Activated CD4-positive, alpha-beta memory T cell treated with anti-CD3 and anti-CD28 coated beads, Interleukin-2, amount 10 ng/mL, durations not matched to agents 7 days and 5 days (primary cell): ENCODE measurements at places on chromosomes 7 and 10. TPM values are rescaled to one million over a fixed set of nuclear protein-coding genes. Genes with fewer than 3 reads are reported as not detected.
A peak's percentile ranks its signal among the peaks of the same experiment; 100 is the strongest.

- no peaks in the 10 kb centered on the region for H3K36me3 ChIP-seq
- no peaks in the 10 kb centered on the region for H3K4me1 ChIP-seq
- no peak for DNase-seq
Measured at GRCh38 chr7:70426249-70426880, 705.6 kb upstream of the GALNT17 start.

DNA sequence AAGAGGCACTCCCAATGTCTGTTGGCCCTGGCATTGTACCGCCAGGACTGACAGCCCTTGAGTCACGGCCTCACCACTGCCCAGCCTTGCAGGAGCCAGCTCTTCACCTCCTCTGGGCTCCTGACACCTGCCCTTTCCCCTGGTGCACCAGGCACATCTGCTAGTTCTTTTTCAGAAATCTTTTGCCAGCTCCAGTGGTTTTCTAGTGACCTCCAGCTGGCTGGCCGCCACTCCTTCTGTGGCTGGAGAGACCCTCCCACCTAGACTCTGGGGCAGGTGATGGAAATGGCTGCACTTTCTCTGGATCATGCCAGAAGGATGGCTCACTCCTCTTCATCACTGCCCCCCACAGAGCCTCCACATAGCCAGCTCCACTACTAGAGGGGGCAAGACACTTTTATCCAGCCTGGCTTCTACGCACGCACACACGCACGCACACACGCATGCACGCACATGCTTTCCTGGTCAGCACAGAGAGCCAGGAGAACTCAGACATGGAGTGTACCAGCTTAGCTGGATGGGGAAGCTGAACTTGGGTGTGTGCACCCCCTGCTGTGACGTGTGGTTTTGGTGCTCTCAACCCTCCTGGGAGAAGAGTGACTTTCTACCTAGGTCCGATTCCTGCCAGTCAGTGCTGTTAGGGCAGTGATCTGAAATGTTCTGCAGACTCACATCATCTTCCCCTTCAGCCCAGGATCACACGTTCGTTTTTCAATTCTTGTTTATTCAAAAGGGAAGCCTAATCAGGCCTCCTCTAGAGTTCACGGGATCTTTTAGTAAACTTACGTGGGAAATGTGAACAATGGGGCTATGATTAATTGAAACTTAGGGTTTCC, 222.0 kb downstream of the PRPF18 start:
- no peak overlapping the region for H3K4me3 ChIP-seq
- no peak for DNase-seq
- H3K27ac ChIP-seq, result no peak overlapping the region
- H3K27me3 ChIP-seq, result peaks cover 2% of the 10 kb centered on the region
- H3K4me1 ChIP-seq, result peaks cover 18% of the 10 kb centered on the region
- no peaks in the 10 kb centered on the region for H3K36me3 ChIP-seq

GRCh38 chr7:47337531-47337930, 244.4 kb downstream of the TNS3 start:
- H3K27me3 ChIP-seq, result no peaks in the 10 kb centered on the region
- no peak overlapping the region for H3K27ac ChIP-seq
- no peaks in the 10 kb centered on the region for H3K36me3 ChIP-seq
- no peaks in the 10 kb centered on the region for H3K4me1 ChIP-seq
- H3K4me3 ChIP-seq, result no peak overlapping the region

DNA sequence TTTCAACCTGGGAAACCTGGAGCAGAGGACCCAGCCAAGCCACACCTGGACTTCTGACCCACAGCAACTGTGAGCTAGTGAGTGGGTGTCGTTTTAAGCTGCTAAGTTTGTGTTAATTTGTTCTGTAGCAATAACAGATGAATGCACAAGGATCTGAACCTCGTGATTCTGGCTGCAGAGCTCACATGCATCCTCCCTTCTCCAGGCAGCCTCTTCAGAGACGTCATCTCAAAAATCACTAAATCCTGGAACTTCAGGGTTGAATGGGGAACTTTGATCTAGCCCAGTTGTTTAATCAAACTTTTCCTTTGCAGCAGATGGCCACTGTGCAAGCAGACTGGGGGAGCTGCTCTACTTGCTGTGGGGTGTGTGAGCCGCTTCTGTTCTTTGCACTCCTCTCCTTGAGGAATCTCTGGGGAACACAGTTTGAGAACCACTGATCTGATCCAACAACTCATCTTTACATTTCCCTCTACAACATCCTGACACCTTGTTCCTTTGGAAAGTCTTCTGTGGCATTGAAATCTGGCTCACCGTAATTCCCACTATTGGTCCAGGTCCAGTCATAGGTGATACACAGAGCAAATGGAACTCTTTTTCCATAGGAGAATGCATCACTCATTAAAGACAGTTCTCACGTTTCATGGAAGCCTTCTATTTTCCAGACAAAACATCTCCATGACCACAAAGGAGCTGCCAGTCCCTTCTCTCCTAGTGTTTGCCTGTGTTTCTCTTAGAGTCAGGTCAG, 90.3 kb downstream of the CHN2 start:
- no peak for DNase-seq
- no peak overlapping the region for H3K4me3 ChIP-seq
- H3K4me1 ChIP-seq, result peaks cover 38% of the 10 kb centered on the region
- no peak overlapping the region for H3K27ac ChIP-seq
- no peaks in the 10 kb centered on the region for H3K36me3 ChIP-seq

GRCh38 chr10:22503315-22504088, 158.2 kb downstream of the SPAG6 start:
- peaks cover 36% of the 10 kb centered on the region for H3K27me3 ChIP-seq
- H3K27ac ChIP-seq, result no peak overlapping the region
- peaks cover 14% of the 10 kb centered on the region for H3K4me1 ChIP-seq
- no peak overlapping the region for H3K4me3 ChIP-seq
- no peaks in the 10 kb centered on the region for H3K36me3 ChIP-seq

Gene GTF2IRD2
- 8.6 TPM for total RNA-seq

Gene RAB19
- 4.3 TPM for total RNA-seq

Gene FAM149B1
- 15.7 TPM for total RNA-seq

Gene HOXA1
- total RNA-seq, result 0.86 TPM

DNA sequence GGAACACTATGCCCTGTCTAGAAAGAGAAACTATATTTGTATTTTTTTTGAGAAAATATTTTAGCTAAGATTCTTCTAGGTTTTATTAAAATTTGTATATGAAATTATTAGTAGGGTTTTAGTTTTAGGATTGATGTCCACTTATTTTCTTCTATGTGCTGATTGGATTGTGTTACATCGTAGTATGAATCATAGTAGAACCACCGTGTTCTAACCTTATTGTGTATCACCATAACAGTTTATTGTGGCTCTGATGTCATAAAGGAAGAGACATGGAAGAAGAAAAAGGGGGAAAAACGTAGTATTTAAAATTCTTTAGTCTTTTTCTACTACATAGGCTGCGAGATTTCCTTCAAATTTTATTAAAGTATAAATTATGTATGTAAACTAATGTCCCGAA, 1.9 kb downstream of the AGBL3 start:
- H3K4me1 ChIP-seq, result peaks cover 42% of the 10 kb centered on the region
- no peak for DNase-seq
- no peaks in the 10 kb centered on the region for H3K27me3 ChIP-seq
- H3K36me3 ChIP-seq, result peaks cover 23% of the 10 kb centered on the region
- no peak overlapping the region for H3K4me3 ChIP-seq
- no peak overlapping the region for H3K27ac ChIP-seq

- DNase-seq, result no peak
- no peak overlapping the region for H3K4me3 ChIP-seq
- no peaks in the 10 kb centered on the region for H3K27me3 ChIP-seq
- no peaks in the 10 kb centered on the region for H3K4me1 ChIP-seq
- no peak overlapping the region for H3K27ac ChIP-seq
Measured at GRCh38 chr10:105714728-105715127, 1073.6 kb downstream of the SORCS3 start.

DNA sequence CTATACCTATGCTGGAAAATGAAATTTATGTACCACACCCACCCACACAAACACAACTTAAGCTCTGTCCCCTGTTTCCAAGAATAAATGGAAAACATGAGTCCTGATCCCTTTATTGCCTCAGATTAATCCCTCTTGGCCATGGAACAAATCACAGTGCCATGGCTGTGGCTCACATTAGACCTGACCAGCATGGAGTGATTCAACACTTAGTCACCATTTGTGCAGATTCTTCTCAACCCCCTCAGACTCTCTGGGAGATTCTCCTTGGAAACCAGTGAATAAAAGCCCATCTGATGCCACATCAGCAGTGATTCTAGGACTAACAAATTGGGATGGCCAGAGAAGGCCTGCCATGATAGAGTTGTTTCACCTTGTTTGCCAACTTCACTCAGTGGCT, 204.4 kb upstream of the TMEM72 start:
- no peak overlapping the region for H3K4me3 ChIP-seq
- no peaks in the 10 kb centered on the region for H3K27me3 ChIP-seq
- H3K4me1 ChIP-seq, result no peaks in the 10 kb centered on the region
- no peaks in the 10 kb centered on the region for H3K36me3 ChIP-seq
- DNase-seq, result no peak

DNA sequence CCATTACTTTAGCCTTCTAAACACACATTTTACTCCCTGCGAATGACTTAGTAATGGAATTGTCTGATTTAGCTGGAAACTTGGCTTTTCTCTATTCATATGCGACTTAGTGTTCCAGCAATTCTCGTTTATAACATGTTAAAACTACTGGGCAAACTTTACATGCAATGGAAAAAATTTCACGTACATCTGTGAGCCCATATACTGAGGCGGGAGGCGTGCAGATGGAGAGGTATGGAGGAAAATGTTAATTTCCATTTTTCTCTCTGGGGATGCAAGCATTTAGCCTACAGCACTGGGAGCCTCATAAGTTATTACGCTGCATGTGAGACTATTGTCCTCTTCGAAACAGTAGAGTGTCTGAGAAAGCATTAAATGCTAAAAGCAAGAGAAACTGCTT, 591.5 kb upstream of the ANKRD30A start:
- H3K4me1 ChIP-seq, result no peaks in the 10 kb centered on the region
- no peaks in the 10 kb centered on the region for H3K27me3 ChIP-seq
- no peaks in the 10 kb centered on the region for H3K36me3 ChIP-seq
- no peak overlapping the region for H3K27ac ChIP-seq
- DNase-seq, result no peak

- H3K4me1 ChIP-seq, result no peaks in the 10 kb centered on the region
- no peak overlapping the region for H3K27ac ChIP-seq
- H3K4me3 ChIP-seq, result no peak overlapping the region
- H3K27me3 ChIP-seq, result peaks cover 5% of the 10 kb centered on the region
Measured at GRCh38 chr10:95411635-95412034, 120.8 kb upstream of the PDLIM1 start.

DNA sequence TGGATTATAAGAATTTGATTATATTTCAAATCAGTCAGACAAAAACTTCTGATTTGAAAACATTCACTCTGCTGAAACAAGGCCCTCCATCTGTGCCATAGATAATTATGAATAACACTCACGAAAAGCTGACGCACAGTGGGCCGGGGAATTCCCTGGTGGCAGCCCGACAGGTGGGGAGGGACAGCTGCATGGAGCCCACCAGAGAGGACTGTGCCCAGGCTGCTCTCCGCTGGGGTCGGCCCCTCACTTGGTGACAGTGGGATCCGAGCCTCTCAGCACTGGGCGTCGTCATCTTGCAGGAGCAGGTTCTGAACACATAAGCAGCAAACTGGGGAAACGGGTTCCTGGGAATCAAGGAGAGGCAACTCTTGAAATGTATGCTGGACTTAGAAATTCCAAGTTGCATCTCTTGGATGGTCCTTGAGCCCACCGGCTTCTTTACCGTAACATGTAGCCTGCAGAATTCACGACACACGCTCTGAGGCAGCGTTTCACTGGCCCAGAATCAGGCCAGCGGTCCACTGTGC, 41.4 kb downstream of the AFAP1L2 start:
- peaks cover 9% of the 10 kb centered on the region for H3K27me3 ChIP-seq
- no peak overlapping the region for H3K4me3 ChIP-seq
- no peaks in the 10 kb centered on the region for H3K4me1 ChIP-seq
- H3K36me3 ChIP-seq, result no peaks in the 10 kb centered on the region

- DNase-seq, result peak; percentile 48
- H3K27ac ChIP-seq, result peak overlapping the region; percentile 86
- peaks cover 1% of the 10 kb centered on the region for H3K27me3 ChIP-seq
- peaks cover 3% of the 10 kb centered on the region for H3K36me3 ChIP-seq
- H3K4me1 ChIP-seq, result peaks cover 35% of the 10 kb centered on the region
Measured at GRCh38 chr7:35035511-35035961, 1.7 kb downstream of the DPY19L1 start.

DNA sequence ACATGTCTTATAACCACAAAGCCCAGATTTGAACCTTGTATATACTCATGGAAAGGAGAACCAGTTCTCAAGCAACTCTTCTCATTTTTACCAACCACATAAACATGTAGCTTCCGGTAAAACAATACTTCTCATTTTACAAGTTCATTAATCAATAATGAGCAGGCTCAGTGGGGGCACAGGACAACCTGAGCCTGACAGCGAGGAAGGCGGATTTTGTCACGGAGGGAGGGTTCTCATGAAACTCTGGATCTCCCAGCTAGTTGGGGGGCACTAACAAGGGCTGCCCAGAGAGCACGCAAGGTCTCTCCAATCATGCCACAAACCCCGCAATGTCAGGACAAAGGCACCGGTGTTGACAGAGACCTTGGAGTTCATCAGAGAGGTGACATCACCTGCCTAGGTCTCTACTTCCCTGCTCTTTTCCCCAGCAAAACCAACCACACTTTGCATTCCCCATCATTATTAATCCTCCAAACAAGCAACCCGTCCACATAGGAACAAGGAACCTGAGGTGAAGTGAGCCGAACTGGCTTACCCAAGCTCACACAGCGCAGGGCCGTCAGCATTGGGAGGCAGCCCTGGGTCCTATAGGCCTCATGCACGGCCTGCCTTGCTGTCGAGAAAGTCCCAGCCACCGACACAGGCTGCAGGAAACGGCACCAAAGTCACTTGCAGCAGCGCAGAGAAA, 192.1 kb upstream of the KLF14 start:
- H3K27me3 ChIP-seq, result no peaks in the 10 kb centered on the region
- peak overlapping the region; percentile 90 for H3K27ac ChIP-seq
- DNase-seq, result peak; percentile 61

GRCh38 chr10:78960316-78960800, 108.4 kb upstream of the ZMIZ1 start:
- no peak overlapping the region for H3K4me3 ChIP-seq
- no peaks in the 10 kb centered on the region for H3K27me3 ChIP-seq
- no peaks in the 10 kb centered on the region for H3K36me3 ChIP-seq

Gene NUTM2E
- total RNA-seq, result 0.18 TPM

- no peak for DNase-seq
- peaks cover 1% of the 10 kb centered on the region for H3K27me3 ChIP-seq
- H3K4me3 ChIP-seq, result no peak overlapping the region
- H3K4me1 ChIP-seq, result no peaks in the 10 kb centered on the region
Measured at GRCh38 chr7:111758332-111758731, 196.0 kb upstream of the IMMP2L start.

GRCh38 chr10:132366499-132366898, 30.5 kb upstream of the PWWP2B start:
- no peak overlapping the region for H3K27ac ChIP-seq
- no peaks in the 10 kb centered on the region for H3K4me1 ChIP-seq
- H3K27me3 ChIP-seq, result no peaks in the 10 kb centered on the region
- no peak for DNase-seq
- H3K4me3 ChIP-seq, result no peak overlapping the region
- H3K36me3 ChIP-seq, result no peaks in the 10 kb centered on the region

GRCh38 chr7:158885624-158886023, 29.3 kb downstream of the DYNC2I1 start:
- no peak overlapping the region for H3K4me3 ChIP-seq
- H3K4me1 ChIP-seq, result no peaks in the 10 kb centered on the region
- H3K27me3 ChIP-seq, result no peaks in the 10 kb centered on the region
- H3K36me3 ChIP-seq, result peaks cover 15% of the 10 kb centered on the region
- no peak for DNase-seq
